Stimulated activated CD4-positive, alpha-beta T cell treated with anti-CD3 and anti-CD28 coated beads, TNF-alpha, amount 100 ng/mL, for 24 hours (primary cell): ENCODE measurements at places on chromosomes 16 and 17.

DNA sequence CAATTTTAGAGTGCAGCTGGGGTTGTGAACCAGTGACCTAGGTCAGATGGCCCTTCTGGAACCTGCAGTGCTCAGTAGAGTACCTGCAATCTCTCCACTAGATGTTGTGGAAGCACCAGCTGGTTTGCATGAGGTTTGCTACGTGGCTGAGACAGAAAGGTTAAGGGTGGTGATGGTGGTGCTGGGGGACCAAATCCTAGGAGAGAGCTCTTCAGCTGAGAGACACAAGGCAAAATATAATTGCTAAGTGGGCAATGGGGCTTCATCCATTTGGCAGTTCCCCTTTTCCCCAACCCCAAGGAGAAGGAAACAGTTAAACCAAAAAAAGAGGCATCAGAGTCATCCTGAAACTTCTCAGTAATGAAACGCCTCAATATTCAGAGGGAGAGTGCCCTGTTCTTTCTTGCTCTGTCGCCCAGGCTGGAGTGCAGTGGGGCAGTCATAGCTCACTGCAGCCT, 13.9 kb downstream of the ITPRIPL2 start:
- DNase-seq = no peak

DNA sequence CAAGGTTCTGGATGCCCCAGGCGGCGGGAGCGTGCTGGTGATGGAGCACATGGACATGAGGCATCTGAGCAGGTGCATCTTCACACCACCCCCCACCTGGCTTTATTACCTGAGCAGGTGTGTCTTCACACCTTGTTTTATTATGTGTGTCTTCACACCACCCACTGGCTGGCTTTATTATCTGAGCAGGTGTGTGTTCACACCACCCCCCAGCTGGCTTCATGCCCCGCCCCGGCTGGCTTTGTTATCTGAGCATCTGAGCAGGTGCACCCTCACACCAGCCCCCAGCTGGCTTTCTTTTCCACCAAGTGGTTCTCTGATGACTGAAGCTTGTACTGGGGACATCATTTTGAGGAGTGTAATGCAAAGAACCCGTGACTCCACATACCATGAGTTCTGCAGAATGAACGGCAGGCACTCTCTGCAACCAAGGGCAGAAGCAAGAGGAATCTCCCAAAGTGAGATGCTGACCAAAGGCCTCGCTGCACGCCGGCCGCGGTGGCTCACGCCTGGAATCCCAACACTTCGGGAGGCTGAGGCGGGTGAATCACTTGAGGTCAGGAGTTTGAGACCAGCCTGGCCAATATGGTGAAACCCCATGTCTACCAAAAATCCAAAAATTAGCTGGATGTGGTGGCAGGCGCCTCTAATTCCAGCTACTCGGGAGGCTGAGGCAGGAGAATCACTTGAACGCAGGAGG, 2.6 kb downstream of the FN3KRP start:
- no peak for DNase-seq

GRCh38 chr16:23700509-23700908, 12.5 kb downstream of the ERN2 start:
- no peak for DNase-seq

GRCh38 chr17:51056813-51057510, 63.7 kb downstream of the SPAG9 start:
- no peak for DNase-seq
